Activated CD4-positive, alpha-beta T cell treated with anti-CD3 and anti-CD28 coated beads, Interleukin-10, Interleukin-2, amounts not matched to agents 100 ng/mL and 50 ng/mL, durations not matched to agents 16 hours and 8 hours (primary cell): ENCODE measurements at places on chromosomes 3 and 15.

DNA sequence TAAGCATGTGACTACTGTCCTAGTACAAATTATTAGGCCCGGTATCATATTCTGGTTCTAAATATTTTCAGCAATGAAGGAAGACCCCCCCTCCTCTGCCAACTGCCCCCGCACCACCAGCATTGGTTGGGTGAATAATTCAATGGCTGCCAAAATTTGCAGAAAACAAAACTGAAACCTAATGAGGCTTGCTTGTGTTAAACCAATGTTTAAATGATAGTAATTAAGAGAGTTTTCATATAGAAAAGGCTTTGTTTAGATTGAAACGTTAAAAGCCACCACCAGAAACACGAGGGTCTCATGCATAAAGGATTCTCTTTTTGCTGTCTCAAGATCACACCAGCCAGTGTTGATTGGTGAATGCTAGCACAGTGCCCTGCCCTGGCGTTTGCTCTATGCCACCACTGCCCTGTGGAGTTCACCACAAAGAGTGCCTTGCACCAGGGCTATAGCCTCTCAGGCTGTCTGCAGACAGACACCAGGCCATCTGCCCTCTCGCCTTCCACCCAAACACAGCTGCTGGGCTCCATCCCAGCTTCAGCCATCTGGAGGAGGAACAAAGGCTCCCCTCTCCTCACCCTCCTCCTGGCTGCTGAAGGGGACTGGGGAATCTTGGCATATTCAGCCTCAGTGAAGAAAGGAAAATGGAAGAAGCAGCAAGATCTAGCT, 200.3 kb upstream of the PFN2 start:
- no peak for DNase-seq

GRCh38 chr3:66858656-66859381, 139.3 kb upstream of the KBTBD8 start:
- DNase-seq, result no peak

- DNase-seq, result no peak
These were observed 29.0 kb downstream of the ABHD6 start for GRCh38 chr3:58266577-58266976.

- no peak for DNase-seq
These were observed 52.2 kb downstream of the PLD1 start for GRCh38 chr3:171758109-171758508.

DNA sequence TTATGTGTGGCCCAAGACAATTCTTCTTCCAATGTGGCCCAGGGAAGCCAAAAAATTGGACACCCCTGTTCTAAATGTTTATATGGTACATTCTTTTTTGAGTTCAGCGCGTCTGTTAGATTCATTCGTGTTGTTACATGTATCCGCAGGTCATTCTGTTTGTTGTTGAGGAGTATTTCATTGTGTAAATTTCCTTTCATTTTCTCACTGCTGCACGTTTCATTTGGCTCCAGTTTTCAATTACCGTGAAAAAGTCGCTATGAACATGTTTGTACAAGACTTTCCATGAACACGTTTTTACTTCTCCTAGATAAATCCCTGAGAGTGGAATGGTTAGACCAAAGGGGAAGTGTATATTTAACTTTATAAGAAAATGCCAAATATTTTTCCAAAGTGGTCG, 7.5 kb upstream of the OPA1 start:
- DNase-seq, result no peak

DNA sequence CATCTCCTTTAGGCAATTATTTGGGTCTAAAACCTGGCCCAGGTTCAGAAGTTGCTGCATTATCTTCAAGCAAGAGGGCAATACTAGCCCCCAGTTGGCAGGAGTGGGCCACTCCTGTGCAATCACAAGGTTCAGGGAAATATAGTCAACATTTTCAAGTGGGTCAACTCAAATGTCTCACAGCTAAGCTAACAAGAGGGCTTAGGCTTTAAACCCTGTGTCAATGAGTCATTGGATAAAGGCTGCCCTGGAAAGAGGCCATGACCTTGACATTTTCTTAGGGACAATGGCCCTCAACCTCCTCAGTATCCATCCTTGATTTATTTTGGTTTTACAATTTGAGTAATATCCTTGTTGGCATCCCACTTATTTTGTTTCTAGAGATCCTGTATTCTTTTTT, 73.5 kb upstream of the DCP1A start:
- DNase-seq, result no peak

DNA sequence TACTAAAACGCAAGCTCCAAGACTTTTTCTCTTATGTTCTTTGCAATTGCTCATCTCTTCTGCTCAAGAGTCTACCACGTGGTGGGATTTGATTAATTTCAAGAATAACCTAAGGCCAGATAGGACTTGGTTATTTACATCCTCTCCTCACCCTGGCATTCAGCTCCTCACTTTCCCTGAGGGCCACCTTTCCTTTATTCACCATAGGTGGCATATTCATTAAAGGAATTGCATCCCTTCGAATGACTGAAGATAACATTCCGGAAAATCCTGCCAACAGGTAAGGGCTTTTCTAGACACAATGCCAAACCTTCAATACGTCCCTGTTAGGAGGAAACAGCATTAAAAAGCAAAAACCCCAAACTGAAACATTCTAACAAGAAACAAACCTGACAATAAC, 220.0 kb upstream of the KBTBD8 start:
- DNase-seq, result no peak

- no peak for DNase-seq
These were observed 216.0 kb upstream of the MCTP2 start for GRCh38 chr15:94015324-94015723.

DNA sequence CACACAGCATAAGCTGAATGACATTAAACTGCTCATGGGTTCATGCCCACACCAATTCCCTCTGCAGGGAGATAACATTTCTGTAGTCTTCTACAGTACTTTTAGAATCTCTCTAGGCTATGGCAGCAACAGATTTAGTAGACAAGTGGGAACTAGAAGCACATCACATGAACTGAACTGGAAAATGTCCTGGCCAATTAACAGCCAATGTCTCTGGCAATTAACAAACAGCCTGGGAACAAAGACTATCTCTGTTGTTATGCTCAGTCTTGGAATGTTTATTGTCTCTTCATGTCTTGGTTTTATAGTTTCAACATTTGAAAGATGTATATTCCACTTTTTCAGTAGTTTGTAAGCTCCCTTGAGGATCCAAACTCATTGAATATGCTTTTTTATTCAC, 523.2 kb upstream of the NAALADL2 start:
- DNase-seq, result no peak

DNA sequence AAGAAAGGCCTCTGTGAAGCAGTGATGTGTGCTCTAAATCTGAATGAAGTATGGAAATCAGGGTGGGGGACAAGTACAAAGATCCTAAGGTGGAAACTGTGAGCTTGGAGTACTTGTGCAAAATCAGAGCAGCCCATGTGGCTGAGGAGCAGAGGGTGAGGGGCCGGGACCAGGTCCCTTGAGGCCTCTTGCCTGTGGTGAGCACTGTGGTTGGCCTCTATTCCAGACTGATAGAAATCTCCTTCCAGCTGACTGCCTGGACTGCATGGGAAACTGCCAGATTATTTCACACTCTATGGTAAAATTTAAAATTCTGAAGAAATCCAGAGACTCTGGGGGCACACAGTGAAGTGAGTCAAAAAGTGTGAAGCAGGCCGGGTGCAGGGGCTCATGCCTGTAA, 81.4 kb downstream of the TM4SF4 start:
- DNase-seq, result no peak

DNA sequence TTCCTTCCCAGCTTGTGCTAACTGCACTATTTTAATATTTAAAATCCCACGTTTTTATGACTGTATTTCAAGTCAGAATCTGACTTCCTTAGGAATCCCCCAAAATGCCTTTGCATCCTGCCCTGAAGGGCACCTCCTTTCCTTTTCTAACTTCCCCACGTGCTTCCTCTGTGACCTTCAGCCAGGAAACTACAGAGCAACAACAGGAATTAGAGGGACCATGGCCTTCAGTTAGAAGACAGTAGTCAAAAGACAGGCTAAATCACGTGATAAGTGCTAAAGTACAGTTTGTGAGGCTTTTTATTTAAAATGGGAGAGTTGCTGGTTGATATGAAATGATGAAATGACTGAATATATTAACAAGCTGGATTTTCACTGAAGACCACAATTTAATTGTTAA, 11.8 kb upstream of the ABHD10 start:
- DNase-seq, result no peak

- DNase-seq, result no peak
These were observed 272.2 kb upstream of the CFAP20DC start for GRCh38 chr3:59321881-59322540.

DNA sequence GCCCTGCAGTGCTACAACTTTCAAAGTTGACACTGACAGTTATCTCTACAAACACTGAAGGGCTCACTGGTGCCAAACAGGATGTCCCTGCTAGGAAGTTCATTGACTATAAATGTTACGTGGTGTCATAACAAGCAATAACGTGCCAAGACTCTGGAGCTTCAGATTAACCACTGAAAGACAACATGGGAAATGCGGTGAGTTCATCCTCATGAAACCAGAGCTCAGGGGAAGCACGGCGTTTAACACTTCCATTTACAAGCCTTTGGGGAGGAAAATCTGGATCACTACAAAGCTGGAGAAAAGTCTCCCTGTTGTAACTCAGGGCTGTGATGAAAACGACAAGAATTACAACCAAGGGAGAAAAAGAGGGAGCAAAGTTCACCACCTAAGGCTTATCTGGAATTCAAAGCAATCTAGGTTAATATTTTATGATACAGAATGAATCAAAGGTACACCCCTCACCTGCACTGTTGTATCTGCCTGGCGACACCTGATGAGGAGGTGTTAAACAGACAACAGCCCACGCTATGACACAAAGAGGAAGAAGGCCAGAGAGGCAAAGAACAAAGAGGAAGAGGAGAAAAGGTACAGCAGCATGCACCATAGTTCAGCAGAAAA, 27.0 kb downstream of the SHQ1 start:
- DNase-seq, result peak; percentile 66

- DNase-seq, result no peak
These were observed 135.3 kb downstream of the FNDC3B start for GRCh38 chr3:172174513-172175253.

DNA sequence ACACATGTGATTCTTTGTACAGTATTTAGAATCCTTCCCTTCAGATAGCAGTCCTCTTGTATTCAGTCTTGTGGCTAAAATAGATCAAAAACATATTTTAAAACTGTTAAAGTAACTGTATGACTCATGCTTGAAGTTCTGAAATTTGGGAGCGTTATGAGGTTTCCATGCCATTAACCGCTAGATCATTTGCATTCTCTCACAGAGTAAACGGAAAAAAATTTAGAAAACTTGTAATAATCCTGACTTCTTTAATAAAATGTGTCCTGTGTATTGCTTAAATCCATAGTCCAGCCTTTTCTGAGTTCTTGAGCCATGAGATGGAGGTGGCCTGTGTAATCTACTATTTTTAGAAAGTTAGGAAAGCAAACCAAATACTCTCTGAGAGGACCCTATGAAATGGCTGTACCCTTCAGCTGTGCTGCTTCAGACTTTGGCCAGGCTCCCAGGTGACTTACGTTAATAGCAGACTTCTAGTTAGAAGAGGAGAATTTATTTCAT, 33.8 kb downstream of the MBNL1 start:
- DNase-seq, result peak; percentile 74

DNA sequence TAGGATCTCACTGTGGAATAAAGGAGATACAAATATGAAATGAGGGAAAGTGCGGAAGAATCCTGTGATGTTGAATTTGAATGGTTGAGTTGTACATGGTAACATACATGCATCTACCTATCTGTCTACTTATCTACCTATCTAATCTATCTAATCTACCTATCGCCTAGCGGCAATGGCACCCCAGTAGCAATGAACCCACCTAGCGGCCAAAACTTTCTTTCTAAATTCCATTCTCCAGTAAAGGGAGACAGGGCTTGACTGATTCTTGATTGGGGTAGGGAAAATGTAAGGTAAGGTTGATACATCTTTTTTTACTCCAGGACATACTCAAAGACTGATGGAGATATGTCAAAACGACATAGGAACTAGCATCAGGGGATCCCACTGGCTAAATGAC, 345.0 kb downstream of the FHIT start:
- DNase-seq, result no peak

GRCh38 chr15:63043335-63044076, 959 bp downstream of the TPM1 start:
- DNase-seq, result no peak

DNA sequence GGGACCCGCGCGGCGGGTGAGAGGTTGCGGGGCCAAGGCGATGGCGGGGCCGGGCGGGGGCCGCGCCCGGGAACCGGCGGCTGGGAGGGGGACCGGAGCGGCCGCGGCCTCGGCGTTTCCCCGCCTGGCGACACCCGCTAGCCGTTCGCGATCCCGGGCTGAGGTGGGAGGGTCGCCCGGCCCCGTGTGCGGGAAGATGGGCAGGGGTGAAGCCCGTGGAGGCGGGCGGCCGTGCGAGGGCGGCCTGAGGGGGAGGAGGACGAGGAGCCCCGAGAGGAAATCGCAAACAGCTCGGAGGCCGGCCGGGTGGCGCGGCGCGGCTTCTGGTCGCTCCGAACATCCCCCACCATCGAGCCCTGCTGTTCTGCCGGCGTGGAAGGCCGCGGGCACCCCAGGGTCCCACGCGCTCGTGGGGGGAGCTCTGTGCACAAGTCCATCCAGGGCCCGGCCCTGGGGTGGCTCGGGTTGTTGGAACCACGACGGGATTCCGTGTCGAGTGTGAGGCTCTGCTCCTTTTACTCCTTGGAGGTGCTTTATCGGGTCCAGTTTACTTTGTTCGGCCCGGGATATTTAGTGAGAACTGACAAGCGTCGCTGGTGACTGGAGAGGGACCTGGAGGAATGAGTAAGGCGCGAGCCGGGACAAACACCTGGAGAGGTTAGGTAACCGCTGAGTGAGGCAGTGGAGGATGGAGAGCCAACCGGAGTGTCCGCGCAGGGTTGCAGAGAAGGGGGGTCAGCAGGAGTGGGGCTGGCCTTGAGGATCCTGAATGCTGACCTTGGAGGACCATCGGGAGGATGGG, 728 bp downstream of the CRTC3 start:
- peak; percentile 56 for DNase-seq

DNA sequence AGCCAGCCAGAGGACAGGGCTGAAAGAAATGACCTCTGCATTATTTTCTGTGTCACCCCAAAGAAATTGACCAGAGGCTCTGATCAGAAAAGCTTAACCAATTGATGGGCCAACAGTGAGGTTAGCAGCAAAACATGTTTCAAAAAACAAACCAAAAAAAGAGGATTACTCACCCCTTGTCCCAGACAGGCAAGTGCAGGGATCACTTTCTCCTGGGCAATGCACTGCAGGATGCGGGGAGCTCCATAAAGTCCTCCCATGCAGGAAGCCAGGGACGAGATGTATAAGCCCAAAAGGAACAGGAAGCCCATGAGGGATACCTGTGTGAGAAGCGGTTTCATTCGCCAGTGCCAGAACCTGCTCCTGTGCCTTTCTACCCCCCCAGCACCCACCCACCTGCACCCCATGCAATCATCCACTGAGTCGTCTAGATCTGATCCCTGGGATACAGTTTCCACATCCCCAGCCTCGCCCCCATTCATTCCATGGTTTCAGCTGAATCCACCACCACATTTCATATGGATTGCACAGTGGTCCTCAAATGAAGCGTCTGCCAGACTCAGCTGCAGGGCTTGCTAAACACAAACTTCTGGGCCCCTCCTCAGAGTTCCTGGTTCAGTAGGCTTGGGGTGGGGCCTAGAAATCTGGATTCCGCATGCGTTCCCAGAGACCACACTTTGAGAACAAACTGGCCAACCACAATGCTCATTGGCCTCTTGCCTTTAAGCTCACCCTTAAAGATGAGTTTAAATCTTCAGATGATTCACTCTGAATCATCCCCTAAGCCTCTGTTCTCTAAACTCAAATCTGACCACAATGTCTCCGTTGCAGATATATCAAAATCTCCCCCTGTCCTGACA, 54.4 kb upstream of the HEG1 start:
- peak; percentile 72 for DNase-seq
